ENCODE measurements at places on chromosomes 6 and 20.

DNA sequence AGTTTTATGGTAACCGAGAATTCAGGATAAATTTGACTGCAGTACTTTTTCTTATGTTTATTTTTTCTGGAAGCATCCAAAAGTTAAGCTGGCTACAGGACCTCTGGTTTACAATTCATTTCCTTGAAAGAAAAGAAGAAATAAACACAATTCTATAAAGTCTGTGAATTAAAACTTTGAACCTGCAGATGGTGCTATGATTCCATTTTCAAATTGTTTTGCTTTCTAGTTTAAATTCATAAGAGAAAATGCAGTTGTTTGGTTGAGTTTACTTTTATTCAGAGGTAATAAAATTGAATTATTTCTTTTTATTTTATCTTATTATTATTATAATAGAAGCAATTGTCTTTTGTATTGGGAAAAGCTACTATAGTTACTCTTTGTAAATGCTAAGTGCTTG lies 1.8 kb upstream of the VIP start:
- no peak for DNase-seq

DNA sequence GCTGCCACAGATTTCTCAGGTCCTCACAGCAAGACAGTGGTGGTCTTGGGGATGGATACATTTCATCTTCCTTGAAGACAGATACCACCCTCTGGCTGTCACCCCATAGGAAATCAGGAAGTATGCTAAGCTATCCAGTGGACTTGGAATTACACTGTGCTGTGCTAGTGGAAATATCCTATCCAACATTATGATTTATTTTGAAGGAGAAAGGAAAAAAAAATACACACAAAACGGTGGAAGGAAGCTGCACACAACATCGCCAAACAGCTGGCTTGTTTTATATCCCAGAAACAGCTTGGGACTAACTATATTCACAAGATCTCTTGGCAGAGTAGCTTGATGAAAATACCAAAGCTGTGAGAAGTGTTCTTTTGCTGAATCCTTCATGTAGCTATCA lies 257.6 kb downstream of the LAMA2 start:
- DNase-seq = no peak

GRCh38 chr6:48917233-48917632 lies 545.8 kb downstream of the MMUT start:
- DNase-seq = no peak

GRCh38 chr6:16109659-16110305 lies 19.1 kb upstream of the MYLIP start:
- no peak for DNase-seq

GRCh38 chr6:117506907-117507306 lies 24.4 kb downstream of the DCBLD1 start:
- no peak for DNase-seq

GRCh38 chr20:4797275-4797674 lies 75.6 kb downstream of the PRND start:
- DNase-seq = no peak

- DNase-seq = no peak
These were observed 145.0 kb downstream of the HTR1B start for GRCh38 chr6:77318256-77318655.

All from esophagus squamous epithelium (tissue), 5 donors.